ENCODE measurements at places on chromosomes 7 and 10.

DNA sequence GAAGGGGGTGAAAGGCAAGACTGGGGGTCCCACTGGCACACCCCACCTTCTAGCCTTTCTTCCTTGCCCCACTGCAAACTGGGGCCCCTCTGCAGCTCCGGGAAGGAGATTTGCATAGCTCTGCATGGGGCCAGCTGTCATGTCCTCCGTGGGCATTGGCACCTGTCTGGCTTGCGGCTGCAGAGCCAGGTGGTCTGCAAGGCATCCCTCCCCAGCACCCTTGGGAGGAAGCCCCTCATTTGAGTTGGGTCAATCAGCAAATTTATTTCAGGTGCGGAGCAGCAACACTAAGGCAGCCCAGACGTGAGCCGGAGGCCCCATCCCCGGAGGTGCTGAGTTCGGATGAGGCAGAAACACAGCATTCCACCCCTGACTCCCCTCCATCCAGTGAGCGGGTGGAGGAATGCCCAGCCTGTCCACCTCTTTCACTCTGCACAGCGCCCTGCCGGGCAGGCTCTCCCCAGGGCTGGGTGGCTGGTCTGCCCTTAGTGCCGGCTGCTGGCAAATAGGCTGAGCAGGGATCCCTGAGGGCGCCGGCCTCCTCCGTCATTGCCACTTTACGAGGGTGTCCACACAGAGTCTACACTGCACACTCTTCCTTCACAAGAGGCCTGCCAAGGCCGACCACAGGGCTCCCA lies 143.2 kb downstream of the TCERG1L start:
- DNase-seq = no peak

GRCh38 chr10:80199828-80200227 lies 5.5 kb downstream of the ANXA11 start:
- no peak for DNase-seq

GRCh38 chr10:132453470-132453861 lies 56.5 kb downstream of the PWWP2B start:
- no peak for DNase-seq

- DNase-seq = peak; percentile 84
These were observed 139.3 kb upstream of the KLF6 start for GRCh38 chr10:3924344-3924743.

GRCh38 chr10:43214071-43214955 lies 52.6 kb downstream of the RASGEF1A start:
- DNase-seq = peak; percentile 27

DNA sequence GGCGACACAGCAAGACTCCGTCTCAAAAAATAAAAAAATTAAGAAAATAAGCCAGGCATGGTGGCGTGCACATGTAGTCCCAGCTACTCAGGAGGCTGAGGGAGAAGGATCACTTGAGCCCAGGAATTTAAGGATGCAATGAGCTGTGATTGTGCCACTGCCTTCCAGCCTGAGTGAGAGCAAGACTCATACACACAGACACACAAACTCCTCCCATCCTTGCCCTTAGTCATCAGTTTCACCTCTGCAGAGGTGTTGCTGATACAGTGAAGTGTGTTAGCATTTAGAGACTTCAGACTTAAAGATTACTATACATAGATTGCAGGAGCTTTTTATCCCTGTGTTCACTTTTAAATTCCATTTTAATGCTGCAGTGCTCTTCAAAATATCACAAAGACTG lies 5.5 kb upstream of the H2AZ2 start:
- no peak for DNase-seq

DNA sequence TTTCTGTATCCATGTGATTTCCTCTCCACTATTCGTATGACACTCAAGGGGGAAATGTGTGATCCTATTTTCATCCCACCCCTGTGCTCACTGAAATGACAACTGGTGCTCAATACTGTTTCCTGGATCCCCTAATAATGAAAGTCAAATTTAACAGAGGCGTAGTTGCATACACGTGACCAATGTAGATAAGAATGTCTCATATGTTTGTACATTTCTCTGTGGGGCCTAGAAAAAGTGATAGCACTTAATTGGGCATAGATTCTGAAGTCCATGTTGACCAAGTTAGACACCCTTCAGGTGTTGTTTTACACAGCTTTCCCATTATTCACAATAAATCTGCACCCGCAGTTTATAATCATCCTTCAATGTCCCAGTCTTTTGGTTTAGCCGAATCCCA lies 59.1 kb downstream of the JAZF1 start:
- no peak for DNase-seq

Data from RWPE1 (cell line).